ENCODE measurements at places on chromosomes 4 and X.

- DNase-seq, result no peak
Observed at GRCh38 chr4:176872461-176872860, 79.7 kb upstream of the VEGFC start.

- DNase-seq, result no peak
Observed at GRCh38 chrX:23736030-23736429, 7.0 kb downstream of the ACOT9 start.

DNA sequence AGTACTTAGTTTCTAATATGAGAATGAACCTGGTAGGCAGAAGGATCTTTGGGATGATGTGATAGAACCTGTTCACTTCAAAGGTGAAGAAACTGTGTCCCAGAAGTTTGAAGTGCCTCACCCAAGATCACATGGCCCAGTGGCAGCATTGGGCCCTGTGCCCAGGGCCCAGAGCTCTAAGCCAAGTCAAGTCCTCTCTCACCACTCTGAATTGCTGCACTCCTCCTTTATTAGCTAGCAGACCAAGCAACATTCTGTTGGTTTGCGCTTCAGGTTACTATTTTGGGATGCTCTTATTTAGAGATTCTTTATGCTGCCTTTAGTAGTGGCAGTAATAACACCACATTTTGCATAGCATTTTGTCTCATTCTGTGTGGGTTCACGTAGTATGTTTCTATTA lies 82.7 kb downstream of the PARM1 start:
- no peak for DNase-seq

- no peak for DNase-seq
Observed at GRCh38 chr4:22574424-22574823, 58.6 kb upstream of the ADGRA3 start.

- DNase-seq, result no peak
Observed at GRCh38 chr4:120139392-120139791, 72.7 kb upstream of the MAD2L1 start.

DNA sequence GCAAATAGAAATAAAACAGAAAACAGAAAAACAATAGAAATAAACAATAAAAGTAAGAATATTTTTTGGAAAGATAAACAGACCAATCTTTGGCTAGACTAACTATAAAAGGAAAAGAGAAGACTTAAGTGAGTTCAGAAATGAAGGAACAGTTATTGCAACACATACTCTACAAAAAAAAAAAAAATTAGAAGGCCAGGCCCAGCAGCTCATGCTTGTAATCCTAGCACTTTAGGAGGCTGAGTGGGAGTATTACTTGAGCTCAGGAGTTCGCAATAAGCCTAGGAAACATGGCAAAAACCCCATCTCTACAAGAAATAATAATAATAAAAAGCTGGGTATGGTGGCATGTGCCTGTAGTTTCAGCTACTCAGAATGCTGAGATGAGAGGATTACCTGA lies 336.7 kb downstream of the DTHD1 start:
- no peak for DNase-seq

DNA sequence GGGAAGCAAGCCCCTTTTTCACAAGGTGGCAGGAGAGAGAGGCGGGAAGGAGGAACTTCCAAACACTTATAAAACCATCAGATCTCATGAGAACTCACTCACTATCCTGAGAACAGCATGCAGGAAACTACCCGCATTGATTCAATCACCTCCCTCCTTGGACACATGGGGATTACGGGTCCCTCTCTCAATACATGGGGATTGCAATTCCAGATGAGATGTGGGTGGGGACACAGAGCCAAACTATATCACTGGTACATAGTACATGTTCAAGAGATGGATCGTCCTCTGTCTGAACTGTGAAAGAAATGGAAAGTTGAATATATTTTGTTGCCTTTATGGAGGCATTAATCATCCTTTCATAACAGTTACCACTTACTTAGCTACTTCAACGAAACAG lies 12.8 kb downstream of the EREG start:
- no peak for DNase-seq

GRCh38 chr4:24988776-24989175 lies 42.0 kb downstream of the LGI2 start:
- DNase-seq, result no peak

Measured in PC-9 (cell line).